ENCODE measurements at places on chromosomes 7 and 10.

GRCh38 chr7:148474481-148475025 is 116.0 kb upstream of the C7orf33 start:
- no peak for DNase-seq

DNA sequence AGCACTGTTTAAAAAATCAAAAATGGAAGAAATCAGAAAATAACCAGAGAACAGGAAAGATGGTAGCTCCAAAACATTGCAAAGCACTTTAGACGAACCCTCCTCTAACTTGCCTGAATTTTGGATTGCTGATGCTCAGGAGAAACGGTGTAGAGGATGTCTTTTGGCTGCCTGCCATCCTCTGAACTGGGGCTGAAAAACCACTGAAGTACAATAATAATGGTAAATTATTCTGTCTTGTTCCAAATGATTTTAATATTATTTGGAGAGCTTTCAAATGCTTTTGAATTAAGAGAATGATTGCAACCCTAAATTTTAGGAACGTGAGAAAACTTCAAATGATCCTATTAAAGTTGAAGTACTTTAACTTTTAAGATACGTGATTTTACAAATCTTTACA is 167.3 kb upstream of the SLC13A1 start:
- DNase-seq, result no peak

DNA sequence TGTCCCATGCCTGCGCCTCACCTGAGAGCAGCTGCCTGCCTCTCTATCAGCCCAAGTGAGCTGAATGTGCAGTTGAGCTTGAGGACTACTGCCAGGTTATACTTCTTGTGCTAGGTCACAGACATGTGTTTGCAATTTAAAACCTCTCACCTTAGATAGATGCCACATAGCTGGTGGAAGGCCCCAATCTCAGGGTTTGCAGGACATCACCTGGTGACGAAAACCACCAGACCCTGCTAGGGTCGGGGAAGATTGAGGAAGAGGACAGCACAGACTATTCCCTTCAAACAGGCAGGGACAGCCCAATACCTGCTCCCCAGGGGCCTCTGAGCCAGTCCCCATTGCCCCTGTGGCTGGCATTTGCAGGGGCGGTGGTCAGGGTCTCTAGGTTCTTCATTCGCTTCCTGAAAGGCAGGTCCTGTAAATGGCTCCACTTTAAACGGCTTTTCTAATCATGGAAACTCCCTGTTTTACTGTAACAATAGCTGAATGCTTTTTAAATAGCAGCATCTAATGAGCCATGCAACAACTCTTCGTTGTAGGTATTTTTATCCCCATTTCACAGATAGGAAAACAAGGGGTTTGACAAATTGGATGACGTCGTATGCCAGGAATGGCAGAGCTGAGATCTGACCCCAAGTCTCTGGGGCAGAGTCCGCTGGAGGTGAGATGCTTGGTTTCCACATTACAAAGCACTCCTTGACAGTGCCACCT is 80.1 kb downstream of the EMX2 start:
- peak; percentile 27 for DNase-seq

- DNase-seq, result no peak
Measured at GRCh38 chr7:47095946-47096345, 486.0 kb downstream of the TNS3 start.

GRCh38 chr7:55642266-55642665 is 70.0 kb upstream of the VOPP1 start:
- no peak for DNase-seq

DNA sequence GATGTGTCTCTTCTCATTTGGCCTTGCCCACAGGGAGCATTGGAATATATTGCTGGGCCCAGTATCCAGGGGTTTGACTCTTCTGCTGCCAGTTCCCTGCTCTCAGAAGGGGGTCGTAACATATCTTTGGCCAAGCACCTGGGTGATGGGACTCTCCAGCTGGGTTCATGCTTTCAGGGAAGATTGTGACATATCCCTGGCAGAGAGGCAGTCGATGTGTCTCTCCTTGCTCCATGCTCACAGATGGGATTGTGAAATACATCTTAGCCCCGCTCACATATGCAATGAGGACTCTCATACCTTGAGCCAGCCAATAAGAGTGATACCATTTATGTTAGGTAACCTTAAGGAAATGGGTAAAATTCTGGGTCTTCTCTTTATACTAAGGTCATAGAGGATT is 39.2 kb upstream of the ZNF680 start:
- no peak for DNase-seq

GRCh38 chr10:12741360-12741804 is 260.1 kb downstream of the CCDC3 start:
- DNase-seq, result no peak

GRCh38 chr10:14438057-14438456 is 107.3 kb upstream of the FRMD4A start:
- no peak for DNase-seq

DNA sequence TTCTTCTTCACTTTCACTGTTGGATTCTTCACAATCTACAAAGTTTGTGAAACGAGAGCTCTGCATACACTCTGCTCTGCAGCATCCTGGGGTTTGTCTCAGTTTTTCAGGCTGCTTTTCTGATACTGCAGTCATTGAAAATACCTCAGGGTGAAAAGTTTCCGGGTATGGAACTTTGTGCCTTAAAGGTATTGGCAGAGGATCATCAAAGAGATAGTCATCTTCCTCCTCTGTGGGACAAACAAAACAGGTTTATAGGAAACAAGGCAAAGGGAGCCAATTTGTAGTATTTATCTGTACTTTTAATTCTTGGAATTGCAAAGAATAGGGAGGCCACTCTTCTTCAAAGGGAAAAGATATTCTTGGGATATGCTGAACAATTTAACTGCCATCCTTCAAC is 30.4 kb downstream of the SUV39H2 start:
- no peak for DNase-seq

GRCh38 chr7:4204513-4205165 is 477.5 kb upstream of the FOXK1 start:
- DNase-seq, result no peak

GRCh38 chr7:143434660-143435059 is 8.6 kb upstream of the TAS2R60 start:
- peak; percentile 60 for DNase-seq

DNA sequence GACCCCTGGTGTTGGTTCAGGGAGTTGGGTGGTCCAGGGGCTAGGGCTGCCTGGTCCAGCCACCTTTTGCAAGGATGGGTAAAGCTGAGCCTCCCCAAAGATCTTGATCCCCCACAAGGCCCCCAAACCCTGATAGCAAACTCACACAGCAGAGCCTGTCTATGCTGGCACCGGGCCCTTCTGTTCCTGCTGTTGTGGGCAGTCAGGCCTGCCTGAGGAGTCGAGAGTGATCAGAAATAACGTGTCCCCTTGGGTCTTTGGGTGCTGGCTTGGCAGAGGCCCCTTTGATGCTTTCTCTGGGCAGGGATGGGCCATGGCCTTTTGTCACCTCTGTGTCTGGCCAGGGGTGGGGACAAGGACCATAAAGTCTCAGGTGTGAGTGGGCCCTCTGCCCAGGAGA is 715 bp upstream of the MUC12 start:
- DNase-seq, result no peak

GRCh38 chr10:11698691-11699549 is 43.3 kb upstream of the ECHDC3 start:
- DNase-seq, result no peak

DNA sequence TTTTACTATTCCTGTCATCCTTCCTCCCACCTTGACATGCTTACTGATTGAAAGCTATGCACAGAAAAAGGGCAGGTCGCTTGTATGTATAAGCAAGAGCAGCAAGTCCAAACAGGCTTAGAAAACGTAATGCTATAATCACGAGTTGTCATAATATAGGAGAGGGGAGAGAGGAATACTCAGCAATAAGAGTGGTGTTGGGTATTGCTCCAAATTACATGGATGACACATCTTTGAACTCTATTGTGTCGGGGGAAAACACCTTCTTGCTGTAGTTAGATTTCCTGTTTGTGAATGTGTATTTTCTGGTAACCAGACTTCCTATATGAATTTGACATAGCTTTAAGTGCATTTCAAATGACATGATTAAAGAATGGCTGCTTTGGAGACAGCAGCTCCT is 7.5 kb downstream of the MET start:
- DNase-seq, result no peak

- DNase-seq, result no peak
Measured at GRCh38 chr10:111646021-111646420, 537.5 kb downstream of the GPAM start.

DNA sequence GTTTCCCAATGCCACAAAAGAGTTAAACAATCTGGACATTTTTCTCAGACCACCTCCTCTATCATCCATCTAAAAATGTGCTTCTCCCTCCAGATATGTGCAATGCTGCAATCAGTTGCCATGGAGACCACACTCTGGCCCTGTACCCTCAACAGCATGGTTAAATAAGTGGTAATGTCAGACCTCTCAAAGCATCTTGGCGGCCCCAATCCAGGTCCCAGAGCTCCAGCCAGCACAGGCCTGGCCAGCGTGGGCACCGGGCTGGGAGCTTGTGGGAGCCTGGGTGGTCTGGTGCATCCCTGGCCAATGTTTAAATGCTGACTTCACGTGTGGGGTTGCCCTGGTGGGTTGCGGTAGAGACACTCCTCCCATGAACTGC is 362.9 kb upstream of the ZNF32 start:
- DNase-seq, result no peak

DNA sequence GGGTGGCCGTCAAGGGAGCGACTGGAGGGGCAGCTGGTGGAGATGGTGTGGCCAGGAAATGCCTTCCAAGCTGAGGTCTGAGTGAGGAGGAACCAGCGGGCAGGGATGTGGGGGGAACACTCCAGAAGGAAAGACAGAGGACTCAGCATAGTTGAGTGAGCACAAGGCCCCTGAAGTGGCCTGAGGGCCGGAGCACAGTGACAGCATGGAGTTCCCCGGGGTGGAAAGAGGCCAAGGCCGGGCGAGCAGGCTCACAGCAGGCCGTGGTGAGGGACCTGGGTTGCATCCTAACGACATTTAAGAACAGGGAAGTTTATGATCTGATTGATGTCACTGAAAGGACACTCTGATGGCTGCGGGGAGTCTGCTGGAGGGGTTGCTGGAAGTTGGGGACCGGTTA is 48.0 kb downstream of the HTRA1 start:
- DNase-seq, result no peak

GRCh38 chr10:35643151-35644049 is 1.3 kb upstream of the FZD8 start:
- DNase-seq, result peak; percentile 56

- peak; percentile 65 for DNase-seq
Measured at GRCh38 chr10:100656454-100656853, 88.9 kb upstream of the PAX2 start.

DNA sequence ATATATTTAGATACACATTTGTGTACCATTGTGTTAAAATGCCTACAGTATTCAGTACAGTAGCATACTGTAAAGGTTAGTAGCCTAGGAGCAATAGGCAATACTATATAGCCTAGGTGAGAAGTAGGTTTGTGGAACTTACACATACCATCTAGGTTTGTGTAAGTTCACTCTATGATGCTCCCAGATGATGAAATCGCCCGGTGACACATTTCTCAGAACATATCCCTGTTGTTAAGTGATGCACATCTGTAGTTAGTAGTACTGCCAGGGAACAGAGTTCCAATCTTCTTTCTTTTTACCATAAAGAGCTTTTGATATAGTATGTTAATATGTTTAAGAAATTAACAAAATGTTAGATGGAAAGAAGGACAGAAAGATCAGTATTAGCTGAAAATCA is 138.2 kb downstream of the SNX13 start:
- DNase-seq, result no peak

DNA sequence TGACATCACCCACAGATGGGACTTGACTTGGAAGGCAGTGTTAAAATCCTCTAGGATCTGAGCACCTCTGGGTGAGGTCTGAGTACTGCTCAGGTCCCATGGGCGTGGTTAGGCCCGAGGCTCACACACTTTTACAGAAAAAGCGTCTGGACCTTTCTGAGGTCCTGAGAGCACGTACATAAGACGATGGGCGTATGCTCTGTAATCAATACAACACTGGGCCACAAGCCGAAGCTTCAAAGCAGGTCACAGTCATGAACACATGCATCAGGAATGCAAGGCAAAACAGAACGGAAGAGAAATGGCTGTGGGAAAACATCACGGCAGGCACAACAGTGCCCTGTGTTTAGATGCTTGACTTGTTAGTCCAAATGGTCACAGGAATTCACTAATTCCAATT is 112.2 kb downstream of the LARP4B start:
- no peak for DNase-seq

DNA sequence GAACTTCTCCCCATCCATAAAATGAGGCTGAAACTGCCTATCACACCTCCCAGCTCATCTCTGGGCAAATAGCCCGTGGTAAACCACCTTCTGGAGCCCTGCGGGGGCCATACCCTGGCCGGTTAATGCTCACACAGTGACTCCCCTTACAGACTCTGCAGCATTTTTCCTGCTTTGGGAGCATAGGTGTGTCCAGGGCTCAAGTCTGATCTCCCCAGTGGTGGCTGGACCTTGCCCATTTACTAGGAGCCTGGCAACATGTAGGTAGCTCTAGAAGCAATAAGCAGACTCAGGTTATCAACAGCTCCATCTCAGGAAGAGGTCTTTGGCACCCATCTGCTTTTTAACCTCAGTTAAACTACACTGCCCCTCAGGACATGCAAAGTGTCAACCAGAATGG is 5.5 kb upstream of the CDHR1 start:
- DNase-seq, result no peak

GRCh38 chr7:22271311-22271710 is 85.6 kb downstream of the RAPGEF5 start:
- no peak for DNase-seq

DNA sequence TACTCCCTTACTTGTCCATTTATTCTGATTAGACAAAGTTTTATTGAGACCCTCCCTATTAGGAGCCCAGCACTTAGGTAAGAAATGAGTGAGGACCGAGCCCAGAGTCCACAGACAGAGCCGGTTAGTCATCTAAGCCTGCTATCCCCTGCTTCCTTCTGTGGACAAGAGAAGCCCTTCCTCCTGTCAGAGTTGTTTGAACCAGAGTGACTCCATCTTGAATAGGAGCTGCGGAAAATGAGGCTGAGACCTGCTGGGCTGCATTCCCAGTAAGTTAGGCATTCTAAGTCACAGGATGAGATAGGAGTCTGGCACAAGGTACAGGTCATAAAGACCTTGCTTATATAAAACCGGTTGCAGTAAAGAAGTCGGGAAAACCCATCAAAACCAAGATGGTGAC is 109.1 kb downstream of the CPXM2 start:
- peak; percentile 14 for DNase-seq

- no peak for DNase-seq
Measured at GRCh38 chr10:21724020-21724589, 190.1 kb downstream of the MLLT10 start.

Measured in ureter (tissue), 1 donor.